CD4-positive, alpha-beta T cell treated with Interleukin-6 for 4 hours (primary cell): ENCODE measurements at places on chromosomes 1 and 21.

GRCh38 chr1:93864175-93864574 is 14.8 kb downstream of the DNTTIP2 start:
- DNase-seq = no peak

DNA sequence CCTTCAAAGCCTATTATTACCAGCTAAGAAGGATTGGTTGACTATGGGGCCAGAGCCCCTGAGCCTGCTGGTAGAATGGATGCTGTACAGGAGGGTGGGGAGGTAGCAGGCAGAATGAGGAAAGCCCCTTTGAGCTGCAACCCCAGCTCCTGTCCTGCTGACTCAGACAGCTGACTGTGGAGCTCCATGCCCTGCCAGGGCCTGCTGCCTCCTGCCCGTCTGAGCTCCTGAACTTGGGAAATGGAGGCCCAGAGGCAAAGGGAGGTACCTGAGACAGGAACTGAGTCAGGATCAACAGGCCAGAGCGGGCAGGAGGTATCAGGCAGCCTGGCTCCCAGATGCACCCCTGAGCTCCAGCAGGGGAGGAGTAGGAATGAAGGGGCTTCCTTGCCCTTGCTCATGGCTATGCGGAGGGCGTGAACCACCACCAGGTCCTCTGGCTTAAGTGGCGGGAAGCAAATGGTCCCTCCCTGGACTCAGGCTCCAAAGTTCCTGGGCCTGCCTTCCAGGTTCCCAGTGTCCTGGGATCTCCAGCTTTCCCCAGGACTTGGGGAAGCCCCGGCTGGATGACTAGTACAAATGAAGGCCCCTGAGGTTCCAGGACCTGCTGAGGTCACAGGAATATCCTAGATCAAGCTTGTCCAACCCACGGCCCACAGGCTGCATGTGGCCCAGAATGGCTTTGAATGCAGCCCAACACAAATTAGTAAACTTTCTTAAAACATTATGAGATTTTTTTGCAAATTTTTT is 3.9 kb upstream of the SFN start:
- no peak for DNase-seq

DNA sequence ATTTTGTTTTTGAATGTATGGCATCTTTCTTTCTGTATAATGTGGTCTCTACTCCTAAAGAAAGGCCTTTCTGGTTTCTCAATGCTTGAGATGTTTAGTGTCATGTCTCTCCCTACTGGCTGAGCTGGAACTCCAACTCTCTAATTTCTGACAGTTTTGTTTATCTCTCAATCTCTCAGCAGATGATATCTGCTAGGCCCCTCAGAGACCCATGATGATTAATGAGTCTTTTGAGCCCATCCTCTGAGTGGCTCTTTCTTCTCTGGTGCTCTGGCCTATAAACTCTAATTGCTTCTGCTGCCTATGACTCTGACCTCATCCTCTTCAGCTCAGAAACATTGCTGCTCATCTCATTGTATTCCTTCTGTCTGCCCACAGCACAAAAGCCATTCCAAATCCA is 46.6 kb downstream of the CRB1 start:
- DNase-seq = no peak

GRCh38 chr1:161038523-161039153 is at the start of gene TSTD1:
TSS of gene TSTD1 (minus strand) at chr1:161038964. CDS start at chr1:161038889, 75 bp downstream.
- DNase-seq = peak; percentile 90

DNA sequence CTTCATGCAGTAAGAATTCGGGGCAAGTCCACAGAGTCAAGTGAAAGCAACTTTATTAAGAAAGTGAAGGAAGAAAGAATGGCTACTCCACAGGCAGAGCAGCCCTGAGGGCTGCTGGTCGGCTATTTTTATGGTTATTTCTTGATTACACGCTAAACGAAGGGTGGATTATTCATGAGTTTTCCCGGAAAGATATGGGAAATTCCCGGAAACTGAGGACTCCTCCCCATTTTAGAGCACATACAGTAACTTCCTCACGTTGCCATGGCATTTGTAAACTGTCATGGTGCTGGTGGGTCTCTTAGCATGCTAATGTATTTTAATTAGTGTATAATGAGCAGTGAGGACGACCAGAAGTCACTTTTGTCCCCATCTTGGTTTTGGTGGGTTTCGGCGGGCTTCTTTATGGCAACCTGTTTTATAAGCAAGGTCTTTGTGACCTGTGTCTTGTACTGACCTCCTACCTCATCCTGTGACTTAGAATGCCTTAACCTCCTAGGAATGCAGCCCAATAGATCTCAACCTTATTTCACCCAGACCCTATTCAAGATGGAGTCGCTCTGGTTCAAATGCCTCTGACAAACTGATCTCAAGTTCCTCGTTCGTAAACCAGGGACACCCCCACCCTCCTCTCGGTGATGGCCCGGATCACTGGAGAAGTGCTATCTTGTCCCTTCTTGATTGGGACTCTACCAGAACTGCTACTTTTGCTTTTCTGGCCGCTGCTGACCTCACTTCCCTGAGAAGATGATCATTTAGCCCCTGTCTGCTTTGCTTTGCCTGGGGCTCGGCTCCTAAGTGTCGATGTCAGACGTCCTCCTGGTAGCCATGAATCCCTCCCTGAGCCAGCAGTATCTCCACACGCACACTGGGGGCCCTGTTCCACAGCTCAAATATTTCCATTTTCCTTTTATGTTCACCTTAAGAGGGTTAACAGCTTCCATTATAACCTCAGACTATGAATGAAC is 48.8 kb downstream of the CLSTN1 start:
- DNase-seq = no peak

DNA sequence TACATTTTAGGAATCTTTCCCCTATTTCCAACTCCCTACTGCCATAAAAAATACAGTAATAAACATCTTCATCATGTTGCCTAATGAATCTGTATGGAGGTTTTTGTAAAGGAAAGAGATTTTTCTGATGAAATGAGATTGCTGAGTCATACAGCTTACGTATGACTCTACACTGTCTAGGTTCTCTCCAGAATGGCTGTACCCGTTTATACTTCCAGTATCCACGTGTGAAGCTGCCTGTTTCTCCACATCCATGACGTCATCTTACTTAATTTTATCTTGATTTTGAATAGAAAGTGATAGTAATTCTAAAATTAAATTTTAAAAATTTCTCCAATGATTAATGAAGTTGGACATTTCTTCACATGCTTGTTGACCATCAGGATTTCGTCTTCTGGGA is 103.7 kb downstream of the COQ8A start:
- DNase-seq = no peak

- DNase-seq = no peak
Observed at GRCh38 chr1:246333855-246334254, 173.2 kb downstream of the SMYD3 start.

DNA sequence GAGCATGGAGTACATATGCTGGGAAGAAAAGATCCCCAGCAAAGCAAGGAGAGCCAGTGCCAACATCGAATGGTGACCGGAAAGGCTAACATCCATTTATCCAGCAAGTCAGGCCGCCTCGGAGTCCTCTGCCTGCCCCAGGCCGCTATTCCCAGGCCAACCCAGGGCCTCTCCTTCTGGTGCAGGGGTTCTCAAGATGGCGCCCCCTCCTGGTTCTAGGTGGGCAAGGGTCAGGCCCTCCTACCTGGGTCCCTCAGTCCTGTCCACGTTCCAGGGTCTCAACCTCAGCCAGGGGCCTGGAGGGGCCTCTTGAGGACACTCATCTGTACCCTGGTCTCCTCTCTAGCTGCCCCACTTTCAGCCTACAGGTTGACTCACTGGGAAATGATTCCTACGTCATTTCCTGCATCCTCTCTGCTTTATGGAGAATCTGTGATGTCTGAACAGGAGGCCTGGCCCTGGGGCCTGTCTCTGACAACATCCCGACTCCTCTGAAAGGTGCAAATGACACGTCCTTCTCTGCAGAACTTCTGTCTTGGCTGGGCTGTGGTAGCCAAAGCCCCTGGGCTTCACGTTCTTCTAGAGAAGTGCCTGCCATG is 145.3 kb downstream of the PSMG1 start:
- DNase-seq = no peak

DNA sequence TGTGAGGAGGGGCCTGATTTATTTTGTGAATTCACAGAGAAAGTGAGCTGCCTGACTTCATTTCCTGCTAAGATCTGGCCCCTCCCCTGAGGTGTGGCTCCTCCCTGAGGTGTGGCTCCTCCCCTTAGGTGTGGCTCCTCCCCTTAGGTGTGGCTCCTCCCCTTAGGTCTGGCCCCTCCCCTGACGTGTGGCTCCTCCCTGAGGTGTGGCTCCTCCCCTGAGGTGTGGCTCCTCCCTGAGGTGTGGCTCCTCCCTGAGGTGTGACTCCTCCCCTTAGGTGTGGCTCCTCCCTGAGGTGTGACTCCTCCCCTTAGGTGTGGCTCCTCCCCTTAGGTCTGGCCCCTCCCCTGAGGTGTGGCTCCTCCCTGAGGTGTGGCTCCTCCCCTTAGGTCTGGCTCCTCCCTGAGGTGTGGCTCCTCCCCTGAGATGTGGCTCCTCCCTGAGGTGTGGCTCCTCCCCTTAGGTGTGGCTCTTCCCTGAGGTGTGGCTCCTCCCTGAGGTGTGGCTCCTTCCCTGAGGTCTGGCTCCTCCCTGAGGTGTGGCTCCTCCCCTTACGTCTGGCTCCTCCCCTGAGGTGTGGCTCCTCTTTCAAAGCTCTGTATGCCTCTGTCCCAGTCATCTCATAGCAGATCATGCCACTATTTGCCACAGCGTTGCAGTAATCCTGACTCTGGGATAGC is 26.9 kb upstream of the LRRC3 start:
- DNase-seq = peak; percentile 22

GRCh38 chr1:53871221-53871620 is 18.4 kb downstream of the YIPF1 start:
- DNase-seq = no peak

DNA sequence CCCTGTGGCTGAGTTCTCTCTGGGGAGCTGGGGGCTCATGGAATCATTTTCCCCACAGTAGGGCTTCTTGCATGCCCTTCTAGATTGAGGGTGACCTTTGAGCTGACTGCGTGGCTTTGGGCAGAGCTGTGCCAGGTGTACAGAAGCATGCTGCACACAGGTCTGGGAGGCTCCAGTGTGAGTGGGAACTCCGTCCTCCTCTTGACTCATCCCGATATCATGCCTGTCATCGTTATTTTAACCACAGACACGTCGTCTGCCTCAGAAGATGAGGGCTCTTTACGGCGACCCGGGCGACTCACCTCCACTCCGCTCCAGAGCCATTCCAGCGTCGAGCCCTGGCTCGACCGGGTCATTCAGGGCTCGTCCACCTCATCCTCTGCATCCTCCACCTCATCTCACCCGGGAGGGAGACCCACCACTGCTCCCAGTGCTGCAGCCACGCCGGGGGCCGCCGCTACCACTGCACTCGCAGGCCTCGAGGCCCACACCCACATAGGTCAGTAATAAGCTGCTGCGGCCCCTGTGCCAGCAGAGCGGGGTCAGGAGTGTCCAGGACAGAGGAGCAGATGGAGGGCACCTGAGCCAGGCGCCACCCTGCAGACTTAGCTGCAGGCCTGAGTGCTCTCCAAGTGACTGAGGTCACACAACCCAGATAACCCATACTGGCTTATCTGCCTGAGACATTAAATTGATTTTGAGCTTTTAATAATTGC is 39.8 kb downstream of the DIP2A start:
- no peak for DNase-seq

GRCh38 chr1:4411862-4412261 is 242.5 kb upstream of the AJAP1 start:
- no peak for DNase-seq

DNA sequence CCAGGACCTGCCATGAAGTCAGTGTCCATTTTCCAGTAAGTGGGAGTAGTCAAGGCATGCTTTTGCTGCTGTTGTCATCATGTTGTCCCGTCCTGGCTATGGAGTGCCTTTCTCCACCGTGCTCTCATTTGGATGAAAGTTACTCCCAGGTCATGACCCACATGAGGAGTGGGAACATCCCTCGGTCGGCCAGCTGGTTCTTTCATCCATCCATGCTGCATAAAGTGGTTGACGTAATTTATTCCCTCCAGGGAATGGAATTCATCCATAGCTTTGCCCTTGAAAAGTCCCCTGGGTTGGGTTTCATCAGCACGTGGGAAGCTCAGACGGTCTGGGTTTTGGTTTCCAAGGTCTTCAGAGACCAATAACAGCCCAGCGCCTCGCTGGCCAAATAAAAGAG is 11.6 kb downstream of the PLA2G2A start:
- DNase-seq = no peak

GRCh38 chr1:24189528-24189927 is 2.4 kb upstream of the IFNLR1 start:
- DNase-seq = peak; percentile 11

DNA sequence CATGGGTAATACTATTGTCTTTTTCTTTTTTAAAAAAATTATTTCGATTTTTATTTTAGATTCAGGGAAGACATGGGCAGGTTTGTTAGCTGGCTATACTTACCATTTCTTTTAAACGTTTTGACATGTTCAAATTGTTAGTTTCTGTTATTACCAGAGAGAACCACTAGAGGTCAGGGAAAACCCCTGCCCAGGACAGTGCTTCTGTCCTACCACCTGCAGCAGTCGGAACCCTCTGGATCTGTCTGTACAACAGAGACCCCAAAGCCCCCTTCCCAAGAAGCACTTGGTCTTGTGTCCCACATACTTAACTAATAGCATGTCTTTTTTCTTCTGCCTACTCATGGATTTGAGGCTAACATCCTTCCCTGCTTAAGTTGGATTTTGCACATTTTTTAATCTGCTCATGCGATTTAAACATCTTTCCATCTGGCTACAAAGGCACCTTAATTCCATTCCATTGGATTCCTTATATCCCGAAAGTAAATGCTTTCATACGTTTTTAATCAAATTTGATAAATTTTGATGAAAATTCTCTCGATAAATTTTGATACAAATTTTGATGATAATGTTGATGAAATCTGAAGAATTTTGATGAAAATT is 10.0 kb upstream of the C1orf115 start:
- peak; percentile 23 for DNase-seq

- DNase-seq = no peak
Observed at GRCh38 chr1:33157131-33157530, 24.7 kb downstream of the TRIM62 start.
